Hair follicle dermal papilla cell (primary cell): ENCODE measurements at places on chromosomes 1 and 21. TPM values are rescaled to one million over a fixed set of nuclear protein-coding genes. Genes with fewer than 3 reads are reported as not detected.

Gene VANGL2
- total RNA-seq, result 0.12 and 0.49 TPM in 2 replicates

Gene ATP1A4
- total RNA-seq, result not detected in 2 replicates

Gene BARHL2
- total RNA-seq, result not detected in 2 replicates

Gene S100A2
- total RNA-seq, result 3.4 and 6.8 TPM in 2 replicates

Gene CTSS
- 4.7 and 9.4 TPM in 2 replicates for total RNA-seq
